ENCODE measurements at places on chromosomes 2 and 18. TPM values are rescaled to one million over a fixed set of nuclear protein-coding genes. Genes with fewer than 3 reads are reported as not detected.

LMAN2L gene
- polyA plus RNA-seq, result 6.2 TPM

MARCO gene
- polyA plus RNA-seq, result 57.9 TPM

MAPK4 gene
- 0.15 TPM for polyA plus RNA-seq

HOXD3 gene
- 2.0 TPM for polyA plus RNA-seq

TRIB2 gene
- 27.4 TPM for polyA plus RNA-seq

CD8B2 gene
- not detected for polyA plus RNA-seq

Measured in adipose tissue (tissue), 3 donors.